ENCODE measurements at places on chromosomes 3 and 15.

GRCh38 chr15:67176195-67176971, 78.1 kb downstream of the AAGAB start:
- DNase-seq: no peak

GRCh38 chr15:51793521-51794305, 35.7 kb upstream of the TMOD3 start:
- peak; percentile 32 for DNase-seq

DNA sequence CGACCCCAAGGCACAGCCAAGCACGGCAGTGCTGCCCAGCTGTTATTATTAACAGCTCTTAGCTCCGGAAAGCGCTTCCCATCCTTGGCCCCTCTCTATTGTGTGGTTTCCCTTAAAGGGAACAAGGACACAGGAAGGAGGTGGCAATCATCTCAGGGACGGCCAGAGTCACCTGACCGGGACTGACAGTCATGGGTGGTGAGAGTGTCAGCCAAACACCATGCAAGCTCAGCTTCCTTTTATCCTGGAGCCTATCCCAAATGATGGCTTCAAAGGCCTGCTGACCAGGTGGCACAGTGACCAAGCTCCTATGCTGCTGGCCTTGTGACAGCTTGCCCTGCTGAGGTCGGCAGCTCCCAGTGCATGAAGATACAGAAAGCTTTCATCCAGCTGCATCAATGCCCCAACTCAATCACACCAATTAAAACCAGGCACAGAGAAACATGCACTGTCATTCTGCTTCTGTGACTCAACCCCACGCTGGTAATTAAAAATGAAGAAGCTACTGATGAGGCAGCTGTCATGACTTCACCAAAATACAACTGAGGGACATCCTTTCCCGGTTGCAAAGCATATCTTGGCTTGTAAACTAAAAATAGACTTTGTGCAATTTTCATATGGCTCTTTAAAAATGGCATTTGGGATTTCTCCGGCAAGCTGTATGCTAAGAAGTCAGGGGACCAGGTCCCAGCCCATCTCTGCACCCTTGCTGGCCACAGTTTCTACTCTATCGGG, 34.0 kb downstream of the PCSK6 start:
- peak; percentile 76 for DNase-seq

GRCh38 chr15:72927451-72927850, 124.8 kb upstream of the NEO1 start:
- no peak for DNase-seq

GRCh38 chr3:189529889-189530471, 101.2 kb upstream of the TP63 start:
- no peak for DNase-seq

GRCh38 chr3:128322030-128323022, 144.4 kb downstream of the DNAJB8 start:
- DNase-seq: no peak

- DNase-seq: no peak
Observed at GRCh38 chr15:31385736-31386135, 59.1 kb downstream of the KLF13 start.

DNA sequence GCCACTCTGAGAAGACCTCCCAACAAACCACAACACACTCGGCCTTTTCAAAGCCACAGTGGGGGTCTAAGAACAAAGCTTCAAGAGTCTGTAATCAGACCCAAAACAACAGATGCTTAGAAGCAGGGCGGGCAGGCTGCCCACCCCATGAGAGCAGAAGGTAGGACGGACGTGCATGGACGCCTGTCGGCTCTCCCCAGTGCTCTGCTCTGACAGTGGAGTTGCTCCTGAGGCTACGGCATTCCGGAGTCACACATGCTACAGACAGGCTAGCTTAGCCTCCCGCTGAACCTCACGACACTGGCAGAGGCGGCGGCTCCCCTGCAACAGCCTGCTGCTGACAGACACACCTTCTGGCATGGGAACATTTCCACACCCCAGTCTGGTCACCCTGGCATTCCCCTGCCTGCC, 33.5 kb downstream of the SLCO2A1 start:
- DNase-seq: peak; percentile 56

GRCh38 chr3:108719178-108719806, 37.9 kb downstream of the RETNLB start:
- no peak for DNase-seq

GRCh38 chr3:36678216-36679013, 85.9 kb downstream of the DCLK3 start:
- no peak for DNase-seq

GRCh38 chr3:10623578-10624275, 118.3 kb upstream of the ATP2B2 start:
- no peak for DNase-seq

DNA sequence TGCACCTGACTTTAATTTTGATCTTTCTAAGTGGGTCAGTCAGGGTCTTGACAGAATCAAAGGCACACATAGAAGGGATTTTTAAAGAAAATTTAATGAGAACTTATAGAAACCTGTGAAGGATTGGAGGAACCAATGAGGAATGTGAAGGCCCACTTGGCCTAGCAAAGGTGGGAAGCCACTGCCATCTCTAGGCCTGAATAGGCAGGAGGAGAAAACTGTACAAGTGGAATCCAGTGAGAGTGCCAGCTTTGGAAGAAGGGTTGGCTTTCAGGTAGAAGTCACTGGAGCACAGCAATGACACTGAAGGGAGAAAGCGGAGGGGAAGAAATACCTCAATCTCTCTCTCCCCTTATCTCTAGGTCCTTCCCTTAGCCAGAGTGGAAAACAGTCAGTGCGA, 380.7 kb upstream of the KCNMB2 start:
- DNase-seq: no peak

- no peak for DNase-seq
Observed at GRCh38 chr3:64763980-64764379, 76.2 kb upstream of the ADAMTS9 start.

DNA sequence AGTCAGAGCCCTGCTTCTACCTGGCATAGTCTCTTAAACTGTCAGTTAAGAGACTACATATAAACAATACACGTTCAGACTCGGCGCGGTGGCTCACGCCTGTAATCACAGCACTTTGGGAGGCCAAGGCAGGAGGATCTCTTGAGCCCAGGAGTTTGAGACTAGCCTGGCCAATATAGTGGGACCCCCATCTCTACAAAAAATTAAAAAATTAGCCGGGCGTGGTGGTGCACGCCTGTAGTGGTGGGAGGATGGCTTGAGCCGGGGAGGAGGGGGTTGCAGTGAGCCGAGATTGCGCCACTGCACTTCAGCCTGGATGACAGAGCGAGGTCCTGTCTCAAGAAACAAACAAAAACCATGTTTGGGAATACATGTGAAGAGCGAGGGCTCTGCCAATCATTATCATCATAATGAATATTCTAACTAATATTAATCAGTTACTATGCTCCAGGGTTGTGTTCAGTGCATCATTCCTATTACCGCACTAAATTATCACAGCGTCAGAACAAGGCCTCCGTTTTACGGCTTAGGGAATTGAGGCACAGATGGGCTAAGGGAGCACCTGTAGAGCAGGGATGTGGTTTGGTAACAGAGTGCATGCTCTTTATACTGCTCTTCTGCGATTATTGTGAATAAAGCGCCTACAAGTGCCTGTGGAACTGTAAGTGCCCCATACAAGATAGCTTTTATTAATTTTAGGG, 844 bp upstream of the UQCC5 start:
- no peak for DNase-seq

DNA sequence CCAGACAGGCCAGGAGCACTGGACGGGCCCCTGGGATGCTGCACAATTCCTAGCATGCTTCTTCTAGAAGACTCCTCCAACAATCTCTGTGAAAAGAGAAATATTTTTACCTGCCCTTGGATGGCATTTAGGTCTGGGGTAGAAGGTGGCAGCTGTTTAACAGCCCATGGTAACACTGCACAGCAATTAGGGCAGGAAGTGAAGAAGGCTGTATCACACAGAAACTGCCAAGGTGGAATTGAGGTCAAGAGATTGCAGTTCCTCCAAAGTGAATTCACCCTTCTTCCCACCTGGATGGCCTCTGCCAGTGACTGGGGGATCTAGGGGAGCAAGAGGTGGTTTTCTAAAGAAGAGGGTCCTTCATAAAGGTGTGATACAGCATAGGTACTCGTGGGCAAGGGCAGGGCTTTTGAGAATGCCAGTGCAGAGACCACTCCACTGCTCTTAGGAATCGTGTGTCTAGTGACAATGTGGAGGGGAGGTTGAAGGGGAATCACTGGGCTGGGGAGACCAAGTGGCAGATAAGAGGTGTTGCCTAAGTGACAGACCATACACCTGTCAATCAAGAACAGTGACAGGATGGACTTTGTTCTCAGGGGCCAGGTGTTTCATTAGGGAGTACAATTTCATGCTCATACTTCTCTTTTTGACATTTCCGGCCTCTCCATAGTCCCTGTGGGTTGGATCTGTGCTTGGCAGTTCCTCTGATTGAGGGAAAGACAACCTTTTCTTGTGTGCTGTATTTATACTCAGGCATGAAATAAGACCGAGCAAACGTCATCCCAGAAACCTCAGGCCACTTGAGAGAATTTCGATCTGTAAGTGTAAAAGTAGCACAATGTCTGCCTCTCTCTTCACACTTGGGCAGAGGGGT, 83.5 kb upstream of the BCL6 start:
- DNase-seq: no peak

- DNase-seq: no peak
Observed at GRCh38 chr15:53869044-53869805, 109.0 kb upstream of the UNC13C start.

GRCh38 chr15:36529296-36530011, 50.0 kb upstream of the CDIN1 start:
- DNase-seq: no peak

DNA sequence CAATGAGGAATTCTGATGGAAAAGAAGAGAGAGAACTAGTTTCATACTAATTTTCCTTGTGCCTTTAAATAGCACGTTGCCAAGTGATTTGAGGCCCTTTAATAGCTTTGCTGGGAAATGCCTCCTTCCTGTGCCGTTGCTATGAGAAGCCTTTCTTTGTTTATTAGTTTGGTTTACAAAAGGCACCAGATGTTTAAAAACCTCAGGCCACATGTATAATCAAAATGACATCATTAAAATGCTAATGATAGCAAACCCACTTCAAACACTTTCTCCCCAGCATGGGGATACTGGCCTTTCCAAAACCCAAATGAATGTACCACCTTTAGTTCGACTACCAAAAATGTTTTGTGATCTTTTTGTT, 50.0 kb upstream of the TBC1D23 start:
- DNase-seq: no peak

- DNase-seq: no peak
Observed at GRCh38 chr3:61387817-61388216, 136.6 kb upstream of the FHIT start.

- DNase-seq: no peak
Observed at GRCh38 chr3:94978084-94978483, 915.2 kb downstream of the NSUN3 start.

GRCh38 chr15:65937476-65937875, 68.2 kb downstream of the RAB11A start:
- DNase-seq: no peak

GRCh38 chr15:101161656-101162055, 90.2 kb downstream of the CHSY1 start:
- no peak for DNase-seq

GRCh38 chr15:85024509-85025336, 43.1 kb downstream of the PDE8A start:
- no peak for DNase-seq

GRCh38 chr3:134393074-134393473, 18.8 kb upstream of the AMOTL2 start:
- DNase-seq: no peak

Measured in retina (tissue), 1 donor.